NCI-H446 (cell line): ENCODE measurements at places on chromosomes 12 and 14.
A peak's percentile ranks its signal among the peaks of the same experiment; 100 is the strongest.

GRCh38 chr14:104699426-104699748 lies 10.0 kb downstream of the INF2 start:
- no peak for DNase-seq

DNA sequence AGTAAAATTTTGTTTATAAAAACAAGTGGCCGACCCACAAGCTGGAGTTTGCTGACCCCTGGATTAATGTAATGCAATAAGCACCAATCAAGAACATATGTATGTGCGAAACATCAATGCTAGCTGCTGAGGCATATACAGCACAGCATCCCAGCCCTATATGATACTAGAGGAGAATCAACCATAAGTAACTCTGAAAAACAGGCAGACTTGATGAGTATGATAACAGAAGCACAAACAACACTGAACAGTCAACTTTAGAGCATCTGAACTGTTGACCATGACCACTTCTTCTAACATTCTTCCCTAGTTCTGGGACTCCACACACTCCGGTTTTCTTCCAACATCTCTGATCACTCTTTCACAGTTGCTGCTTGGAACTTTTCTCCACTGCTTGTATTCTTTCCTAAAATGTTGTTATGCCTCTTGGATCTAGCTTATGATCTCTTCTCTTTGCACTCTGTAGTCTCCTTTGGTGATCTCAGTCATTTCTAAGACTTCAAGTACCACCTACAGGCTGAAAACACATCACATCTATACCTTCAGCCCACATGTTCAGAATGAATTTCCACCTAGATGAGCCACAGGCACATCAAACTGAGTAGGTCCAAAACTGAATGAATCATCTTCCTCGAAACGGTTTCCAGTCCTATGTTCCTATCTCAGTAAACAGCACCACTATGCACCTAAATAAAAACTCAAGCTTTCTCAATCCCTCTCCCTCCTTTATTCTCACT lies 57.2 kb downstream of the STXBP6 start:
- no peak for DNase-seq

DNA sequence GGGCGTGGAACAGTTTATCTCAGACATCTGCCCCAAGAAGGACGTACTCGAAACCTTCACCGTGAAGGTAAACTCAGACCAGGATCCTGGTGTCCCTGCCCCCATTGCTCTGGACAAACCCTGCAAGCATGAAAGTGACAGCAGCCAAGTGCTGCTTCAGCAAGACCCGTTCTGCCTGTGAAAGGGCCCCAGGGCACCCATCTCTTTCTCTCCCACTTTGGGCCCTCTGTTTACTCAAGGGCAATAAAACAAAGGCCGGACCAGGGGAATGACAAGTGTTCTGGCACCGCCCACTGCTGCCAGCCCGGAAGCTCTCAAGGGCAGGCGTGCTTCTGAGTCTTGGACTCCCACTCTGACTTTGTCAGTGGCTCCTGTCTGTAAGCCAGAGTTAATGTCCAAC lies 35.3 kb downstream of the CD9 start:
- no peak for DNase-seq

- no peak for DNase-seq
Observed at GRCh38 chr12:11764837-11765236, 115.4 kb downstream of the ETV6 start.

GRCh38 chr14:85280074-85280473 lies 249.9 kb upstream of the FLRT2 start:
- DNase-seq, result no peak

DNA sequence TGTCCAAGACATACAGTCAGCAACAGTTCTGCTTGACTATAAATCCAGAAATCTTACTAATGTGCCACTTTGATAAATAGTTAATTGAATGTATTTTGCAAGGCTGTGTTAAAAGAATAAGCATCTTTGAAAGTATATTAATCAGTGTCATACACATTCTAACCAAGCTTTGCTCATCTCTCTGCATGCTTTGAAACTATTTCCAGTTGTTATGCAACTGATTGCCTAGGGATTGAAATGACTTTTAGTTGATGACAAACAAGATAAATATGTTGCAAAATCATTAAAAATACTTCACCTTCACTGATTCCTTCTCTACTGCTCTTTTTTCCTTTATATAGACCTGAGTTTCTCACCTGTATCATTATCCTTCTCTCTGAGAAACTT lies 91.3 kb downstream of the AEBP2 start:
- no peak for DNase-seq

GRCh38 chr14:92516966-92517506 lies 3.5 kb downstream of the RIN3 start:
- DNase-seq, result no peak

DNA sequence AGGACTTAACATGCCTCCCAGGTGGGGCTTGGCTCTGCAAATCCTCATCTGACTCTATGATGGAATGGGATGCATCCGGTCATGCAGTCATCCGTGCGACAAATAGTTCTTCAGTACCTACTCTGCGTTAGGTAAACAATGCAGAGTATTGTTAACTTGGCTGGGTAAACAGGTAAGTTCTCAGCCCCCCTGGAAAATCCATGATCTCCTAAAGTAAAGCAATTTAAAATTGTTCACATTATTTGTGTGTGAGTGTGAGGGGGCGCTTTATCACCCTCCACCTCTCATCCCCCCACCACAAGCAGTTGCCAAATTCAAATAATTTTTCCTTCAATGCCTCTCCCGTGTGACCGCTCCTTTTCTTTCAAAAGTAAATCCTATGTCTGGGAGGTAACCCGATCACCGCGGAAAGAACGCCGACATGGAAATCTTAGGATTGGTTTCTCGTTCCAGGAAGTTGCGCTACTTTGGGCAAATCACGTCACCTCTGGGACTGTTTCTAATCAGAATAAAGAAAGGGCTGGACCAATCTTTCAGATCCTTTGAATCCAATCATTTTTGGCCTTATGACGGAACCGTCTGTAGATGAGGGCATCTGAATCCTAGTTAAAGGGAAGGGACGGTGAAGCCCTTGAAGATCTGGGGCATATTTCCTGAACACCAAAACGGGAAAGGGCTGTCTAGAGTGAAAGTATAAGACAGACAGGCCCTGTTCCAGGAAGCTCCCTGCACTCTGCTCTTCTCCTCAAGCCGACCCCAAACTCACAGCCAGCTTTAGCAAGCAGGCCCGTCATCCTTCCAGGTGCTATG lies 44.0 kb upstream of the SINHCAF start:
- no peak for DNase-seq

- DNase-seq, result no peak
Observed at GRCh38 chr12:131364903-131365820, 345.7 kb upstream of the SFSWAP start.

DNA sequence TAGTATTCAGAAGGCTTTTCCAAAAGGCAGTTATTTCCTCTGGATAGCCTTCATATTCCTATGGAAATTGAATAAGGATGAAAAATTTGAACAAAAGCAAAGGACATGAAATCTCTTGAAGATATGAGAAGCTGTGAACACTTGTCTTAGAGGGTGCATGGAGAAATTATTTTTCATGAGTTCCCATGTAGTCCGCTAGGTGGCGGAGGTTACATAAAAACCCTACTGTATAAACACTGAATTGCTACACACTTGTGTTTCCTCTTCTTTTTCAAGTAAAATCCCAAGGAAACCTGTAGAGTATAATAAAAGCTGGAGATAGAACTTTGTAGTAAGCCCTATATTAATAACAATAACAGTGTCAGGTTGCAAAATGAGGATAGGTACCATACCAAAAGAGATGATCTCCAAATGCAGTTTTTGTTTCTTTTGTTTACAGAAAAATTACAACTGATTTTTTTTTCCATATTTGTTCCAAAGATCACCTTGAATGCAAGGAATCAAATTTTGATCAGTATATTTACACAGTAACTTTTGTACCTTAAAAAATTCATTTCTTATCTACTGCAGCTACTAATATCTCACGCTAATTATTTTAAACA lies 37.8 kb upstream of the OR4E1 start:
- DNase-seq, result peak; percentile 36

GRCh38 chr14:105123064-105123665 lies 45.4 kb downstream of the JAG2 start:
- DNase-seq, result no peak

GRCh38 chr12:116303066-116303465 lies 25.6 kb upstream of the MED13L start:
- no peak for DNase-seq

- DNase-seq, result peak; percentile 75
Observed at GRCh38 chr12:4958697-4959375, 49.1 kb downstream of the KCNA1 start.

DNA sequence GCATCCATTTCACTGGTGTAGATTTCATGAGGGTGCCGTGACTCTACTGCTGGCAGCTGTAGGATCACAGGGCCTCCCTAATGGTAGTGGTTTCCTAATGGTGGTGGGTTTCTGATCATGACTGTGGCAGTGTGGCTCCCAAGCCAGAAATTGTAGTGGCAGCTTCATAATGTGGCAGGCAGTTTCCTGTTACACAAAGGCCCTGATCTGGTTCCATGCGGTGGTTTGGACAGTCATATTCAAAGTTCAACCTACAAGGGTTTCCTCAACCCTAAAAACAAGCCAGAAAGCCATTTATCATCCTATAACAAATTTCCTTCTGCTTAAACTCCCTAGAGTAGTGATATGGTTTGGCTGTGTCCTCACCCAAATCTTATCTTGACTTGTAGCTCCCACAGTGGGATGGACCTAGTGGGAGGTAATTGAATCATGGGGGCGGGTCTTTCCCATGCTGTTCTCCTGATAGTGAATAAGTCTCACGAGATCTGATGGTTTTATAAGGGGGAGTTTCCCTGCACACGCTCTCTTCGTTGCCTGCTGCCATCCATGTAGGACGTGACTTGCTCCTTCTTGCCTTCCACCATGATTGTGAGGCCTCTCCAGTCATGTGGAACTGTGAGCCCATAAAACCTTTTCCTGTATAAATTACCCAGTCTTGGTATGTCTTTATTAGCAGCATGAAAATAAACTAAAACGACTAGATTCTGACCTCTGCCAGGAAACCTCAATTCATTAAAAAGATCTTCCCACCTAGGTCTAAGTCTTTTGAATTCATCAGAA lies 257.1 kb downstream of the EFCAB11 start:
- DNase-seq, result no peak

- peak; percentile 30 for DNase-seq
Observed at GRCh38 chr12:102300824-102301461, 103.3 kb upstream of the PMCH start.

DNA sequence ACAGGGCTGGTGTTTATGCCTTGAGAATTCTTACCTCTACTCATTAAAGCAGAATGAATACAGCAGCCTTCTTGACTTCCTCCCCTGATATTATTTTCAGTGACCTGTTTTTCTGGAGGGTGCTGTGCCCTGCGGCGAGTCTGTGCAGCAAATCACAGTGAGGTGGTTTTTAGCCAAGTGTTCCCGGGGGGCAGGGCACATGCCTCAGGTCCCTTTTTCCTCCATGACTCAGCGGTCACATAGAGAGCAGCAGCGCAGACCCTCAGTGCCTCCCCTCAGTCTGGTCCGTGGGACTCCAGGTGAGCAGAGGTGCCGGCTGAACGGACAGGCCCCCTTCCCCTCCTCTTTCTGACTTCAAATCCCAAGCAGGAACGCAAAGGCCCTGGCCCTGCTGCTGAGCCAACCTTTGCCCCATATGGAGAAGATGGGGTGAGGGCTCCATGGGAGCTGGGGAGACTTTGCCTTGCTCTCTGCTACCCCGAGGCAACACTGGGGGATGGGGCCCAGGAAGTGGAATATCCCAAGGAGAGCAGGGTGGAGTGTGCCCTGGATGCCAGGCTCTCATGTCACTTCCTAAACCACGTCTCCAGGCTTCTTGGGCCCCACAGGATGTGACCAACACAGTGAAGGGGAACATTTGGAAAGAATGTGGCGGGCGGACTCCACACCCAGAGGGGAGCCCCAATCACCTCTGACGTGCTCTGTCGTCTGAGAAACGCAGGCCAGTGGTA lies 90.0 kb downstream of the DHRS2 start:
- DNase-seq, result no peak

DNA sequence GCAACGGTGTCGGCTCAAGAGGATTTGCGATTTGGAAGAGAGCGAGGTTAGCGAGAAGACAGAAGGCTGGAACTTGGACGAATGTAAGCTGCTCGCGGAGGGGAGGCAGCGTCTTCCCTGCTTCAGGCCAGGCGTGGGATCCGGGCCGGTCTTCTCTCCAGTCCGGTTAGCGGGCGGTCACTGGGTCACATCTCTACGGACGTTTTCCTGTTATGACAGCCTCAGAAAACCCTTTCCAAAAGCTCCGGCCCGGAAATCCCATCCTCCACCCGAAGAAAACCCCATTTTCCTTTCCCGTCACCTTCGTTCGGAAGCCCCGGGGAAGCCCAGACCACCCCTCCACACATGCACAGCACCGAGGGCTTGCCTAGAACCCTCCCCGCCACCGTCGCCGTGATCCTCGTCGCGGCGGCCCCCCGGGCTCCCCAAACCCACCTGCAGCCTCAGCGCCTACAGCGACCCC lies 268 bp downstream of the NDUFB1 start:
- no peak for DNase-seq

GRCh38 chr14:96203635-96204034 lies 1.0 kb upstream of the BDKRB2 start:
- no peak for DNase-seq

DNA sequence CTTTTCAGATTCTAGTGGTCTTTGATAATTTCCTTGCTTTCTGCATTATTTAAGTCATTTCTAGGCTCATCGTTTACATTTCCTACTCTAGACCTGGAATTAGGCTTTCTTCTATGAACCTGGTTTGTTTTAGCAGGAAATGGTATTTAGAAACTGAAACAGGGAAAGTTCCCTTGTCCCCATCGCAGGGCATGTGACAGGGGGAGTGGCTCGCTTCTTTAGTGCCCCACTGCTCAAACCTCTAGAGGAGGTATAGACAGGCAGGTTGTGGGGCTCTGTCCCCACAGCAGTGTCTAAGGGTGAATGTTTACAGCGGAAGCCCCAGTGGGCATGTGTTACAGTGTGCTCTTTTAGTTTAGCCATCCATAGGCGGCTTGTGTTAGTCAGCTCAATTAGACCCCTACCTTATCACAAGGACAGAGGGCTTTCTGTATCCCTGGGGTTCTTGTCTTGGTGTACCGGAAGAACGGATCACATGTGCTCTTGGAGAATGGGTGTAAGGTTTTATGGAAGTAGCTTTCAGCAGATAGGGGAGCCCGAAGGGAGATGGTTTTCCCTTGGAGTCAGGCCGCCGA lies 25.0 kb downstream of the IFT81 start:
- no peak for DNase-seq

DNA sequence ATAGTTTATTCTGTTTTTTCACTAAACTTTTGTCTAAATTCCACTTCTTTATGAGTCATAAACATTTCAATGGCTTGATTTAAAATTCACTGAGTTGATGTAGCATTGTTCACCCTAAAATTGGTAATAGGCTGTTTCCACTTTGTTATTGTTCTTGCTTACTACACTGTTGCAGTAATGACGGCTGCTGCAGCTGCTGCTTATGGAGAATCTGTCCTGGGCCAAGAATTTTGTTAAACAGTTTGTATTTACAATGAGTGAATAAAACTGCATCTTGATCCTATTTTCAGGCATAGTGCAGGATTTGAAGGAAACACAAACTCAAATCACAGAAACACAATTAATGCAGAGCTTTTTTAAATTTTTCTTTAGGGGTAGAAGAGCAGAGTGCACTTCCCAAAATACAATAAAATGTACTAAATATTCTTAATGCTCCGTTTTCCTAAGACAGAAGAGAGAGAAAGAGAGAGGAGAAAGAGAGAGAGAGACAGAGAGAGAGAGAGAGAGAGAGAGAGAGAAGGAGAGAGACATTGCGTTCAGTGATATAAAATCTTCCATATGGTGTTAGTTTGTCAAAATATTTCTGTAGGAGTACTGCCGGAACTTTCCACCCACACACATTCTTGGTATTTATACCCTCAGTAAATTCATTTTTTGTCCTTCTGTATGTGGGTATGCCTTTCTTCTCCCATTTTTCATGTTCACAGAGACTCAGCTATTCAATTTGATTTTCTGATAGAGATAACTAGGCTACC lies 266.4 kb downstream of the LRFN5 start:
- DNase-seq, result no peak

- DNase-seq, result no peak
Observed at GRCh38 chr12:52245962-52246569, 13.0 kb downstream of the KRT7 start.
